CD14-positive monocyte (primary cell): ENCODE measurements at places on chromosomes 13 and 19.

GRCh38 chr19:7419153-7419552 lies 69.7 kb downstream of the PEX11G start:
- DNase-seq = no peak

GRCh38 chr13:31361673-31362072 lies 161.9 kb downstream of the B3GLCT start:
- no peak for DNase-seq

DNA sequence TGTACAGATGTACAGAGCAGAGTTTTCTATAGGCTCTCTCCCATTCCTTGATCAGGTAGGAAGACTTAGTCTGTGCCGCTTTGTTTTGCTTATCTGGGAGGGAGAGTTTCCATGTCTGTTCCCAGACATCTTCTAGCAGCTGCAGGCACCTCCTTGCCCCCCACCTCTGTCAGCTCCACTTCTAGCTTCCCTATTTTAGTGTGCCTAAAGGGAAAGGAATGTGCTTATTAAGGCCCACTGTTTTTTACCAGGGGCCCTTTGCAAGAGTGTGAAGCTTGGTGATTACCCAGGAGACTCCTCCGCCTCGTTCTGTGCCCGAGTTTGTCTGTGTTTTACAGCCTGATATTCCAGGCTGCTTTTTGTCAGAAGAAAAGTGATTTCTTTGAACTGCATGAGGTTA lies 1984.4 kb downstream of the OLFM4 start:
- no peak for DNase-seq

- DNase-seq = no peak
Observed at GRCh38 chr13:45303026-45303425, 38.0 kb downstream of the TPT1 start.

GRCh38 chr13:39688278-39688677 lies 32.8 kb downstream of the COG6 start:
- DNase-seq = no peak

DNA sequence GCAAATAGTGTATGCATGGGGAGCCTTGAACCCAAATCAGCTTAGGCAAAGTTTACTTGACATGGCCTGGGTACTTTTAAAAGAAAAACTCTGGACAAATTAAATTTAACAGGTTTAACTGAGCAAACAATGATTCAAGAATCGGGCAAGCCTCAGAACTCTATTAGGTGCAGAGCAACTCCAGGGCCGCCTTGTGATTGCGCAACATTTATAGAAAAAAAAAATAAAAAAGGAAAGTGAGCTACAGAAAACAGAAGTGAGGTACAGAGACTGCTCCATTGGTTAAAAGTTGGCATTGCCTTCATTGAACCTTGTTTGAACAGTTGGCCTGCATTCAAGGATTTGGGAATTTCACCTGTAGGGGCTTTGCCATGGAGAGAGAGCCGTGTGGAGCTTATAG lies 421.0 kb upstream of the TSHZ3 start:
- no peak for DNase-seq

- no peak for DNase-seq
Observed at GRCh38 chr13:33629605-33630360, 188.2 kb upstream of the RFC3 start.

GRCh38 chr19:49667473-49667872 lies 1.7 kb downstream of the BCL2L12 start:
- DNase-seq = no peak

- no peak for DNase-seq
Observed at GRCh38 chr13:22076658-22077057, 405.8 kb downstream of the FGF9 start.

DNA sequence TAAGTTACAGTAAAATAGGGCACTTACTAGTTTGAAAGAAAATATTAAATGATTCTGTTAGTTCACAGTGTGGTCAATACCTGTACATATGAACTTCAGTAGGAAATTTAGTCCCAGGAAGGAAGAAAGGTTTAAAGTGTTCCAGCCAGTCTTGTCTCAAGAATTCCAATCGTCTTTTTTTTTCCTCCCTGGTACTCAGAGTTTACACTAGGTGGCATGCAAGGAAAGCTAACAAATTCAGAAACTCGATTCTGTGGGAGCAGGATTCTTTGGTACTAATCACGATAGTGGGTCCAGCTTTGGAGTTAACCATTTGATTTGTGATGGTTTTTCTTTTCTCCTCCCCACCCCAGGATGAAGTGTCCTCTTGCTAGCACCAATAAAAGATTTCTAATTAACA lies 43.6 kb downstream of the POLR1D start:
- no peak for DNase-seq

- DNase-seq = no peak
Observed at GRCh38 chr19:7872306-7873204, 1.6 kb downstream of the PRR36 start.

- no peak for DNase-seq
Observed at GRCh38 chr13:97255515-97256021, 33.4 kb downstream of the MBNL2 start.

DNA sequence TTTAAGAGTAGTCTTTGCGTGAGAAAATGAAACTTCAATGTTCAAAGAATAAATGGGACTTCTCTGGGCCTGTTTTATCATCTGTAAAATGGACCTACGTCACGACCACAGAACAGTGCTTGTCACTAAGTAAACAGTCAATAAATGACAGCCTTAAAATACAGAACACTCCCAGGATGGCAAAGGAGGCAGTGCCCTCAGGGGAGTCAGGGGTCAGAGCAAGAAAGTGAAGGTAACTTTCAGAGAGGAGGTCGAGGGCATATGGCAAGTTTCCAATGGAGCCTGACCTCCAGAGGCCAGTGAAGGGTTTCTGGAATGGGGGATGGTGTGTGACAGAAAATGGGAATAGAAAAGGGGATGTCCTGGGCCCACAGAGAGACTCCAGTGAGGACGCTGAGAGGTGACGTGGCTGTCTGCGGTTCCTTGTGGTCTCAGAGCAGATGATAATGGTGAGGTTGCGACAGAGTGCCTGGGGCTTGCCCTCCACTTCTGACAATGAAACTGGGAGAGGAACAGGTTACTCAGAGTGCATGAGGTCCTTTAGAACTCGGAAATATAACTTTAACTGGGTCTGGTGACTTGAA lies 91.8 kb downstream of the UBL3 start:
- DNase-seq = peak; percentile 91

DNA sequence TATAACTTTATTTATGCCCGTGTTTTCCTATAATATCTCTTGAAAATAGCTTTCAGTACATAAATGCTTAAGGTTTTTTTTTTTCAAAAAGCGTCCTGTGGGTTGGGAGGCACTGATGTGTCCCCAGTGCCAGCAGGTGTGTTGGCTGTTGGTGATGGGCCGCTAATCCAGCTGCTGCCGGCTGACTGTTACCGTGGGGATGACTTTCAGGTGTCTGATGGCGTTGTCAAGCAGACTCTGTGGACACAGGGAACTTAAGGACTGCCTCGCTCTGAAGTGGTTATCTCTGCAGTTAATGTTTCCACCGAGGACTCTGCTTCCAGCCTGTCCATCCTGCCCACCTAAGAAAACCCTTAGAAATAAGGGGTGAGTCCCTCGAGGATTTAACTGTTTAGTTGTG lies 94.5 kb downstream of the ANKRD10 start:
- no peak for DNase-seq

GRCh38 chr13:76837801-76838200 lies 48.4 kb downstream of the KCTD12 start:
- no peak for DNase-seq

- DNase-seq = no peak
Observed at GRCh38 chr13:51201886-51202285, 20.3 kb upstream of the FAM124A start.

GRCh38 chr13:98325724-98326123 lies 148.7 kb upstream of the RNF113B start:
- DNase-seq = no peak

DNA sequence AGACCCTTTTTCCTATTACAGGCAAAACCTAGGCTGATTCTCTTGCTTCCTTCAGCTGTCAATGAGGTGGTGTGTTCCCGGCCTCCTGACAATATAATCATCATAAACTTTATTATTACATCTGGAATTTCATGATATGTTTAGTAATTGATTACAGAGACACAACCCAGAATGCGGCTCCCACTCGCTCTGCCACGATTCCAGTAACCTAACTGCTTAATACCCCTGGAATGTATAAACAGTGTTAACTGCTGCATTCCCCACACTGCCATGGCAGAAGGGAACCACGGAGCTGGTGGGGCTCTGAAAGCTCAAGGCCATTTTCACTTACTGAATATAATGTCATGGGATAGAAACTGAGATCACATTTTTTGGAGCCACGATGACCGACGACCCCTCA lies 17.1 kb downstream of the TSHZ3 start:
- DNase-seq = no peak

GRCh38 chr13:105972306-105972721 lies 563.1 kb downstream of the EFNB2 start:
- no peak for DNase-seq

- no peak for DNase-seq
Observed at GRCh38 chr19:55750715-55751114, 8.2 kb upstream of the RFPL4A start.

- no peak for DNase-seq
Observed at GRCh38 chr13:68719815-68720214, 1387.8 kb upstream of the ATXN8OS start.

DNA sequence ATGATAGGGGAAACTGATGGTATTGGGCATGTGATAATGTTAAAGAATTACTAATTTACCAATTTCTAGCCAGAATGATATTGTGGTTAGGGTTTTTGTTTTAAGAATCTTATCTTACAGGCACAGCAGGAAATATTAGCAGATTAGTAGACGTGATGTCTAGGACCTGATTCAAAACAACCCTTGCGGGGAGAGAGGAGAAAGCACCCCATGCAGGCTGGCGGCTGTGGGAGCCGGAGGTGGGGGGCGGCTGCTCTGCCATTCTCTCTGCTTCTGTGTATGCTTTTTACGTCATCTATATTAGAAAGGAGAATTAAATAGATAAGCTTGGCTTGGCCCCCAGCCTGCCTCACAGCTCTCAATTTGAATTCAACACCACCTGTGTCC lies 41.5 kb downstream of the MLLT1 start:
- no peak for DNase-seq

GRCh38 chr19:6372594-6373095 lies at the start of gene ALKBH7:
ALKBH7 (plus strand) TSS chr19:6372794; CDS start chr19:6372821, 27 bp downstream.
- DNase-seq = peak; percentile 100

DNA sequence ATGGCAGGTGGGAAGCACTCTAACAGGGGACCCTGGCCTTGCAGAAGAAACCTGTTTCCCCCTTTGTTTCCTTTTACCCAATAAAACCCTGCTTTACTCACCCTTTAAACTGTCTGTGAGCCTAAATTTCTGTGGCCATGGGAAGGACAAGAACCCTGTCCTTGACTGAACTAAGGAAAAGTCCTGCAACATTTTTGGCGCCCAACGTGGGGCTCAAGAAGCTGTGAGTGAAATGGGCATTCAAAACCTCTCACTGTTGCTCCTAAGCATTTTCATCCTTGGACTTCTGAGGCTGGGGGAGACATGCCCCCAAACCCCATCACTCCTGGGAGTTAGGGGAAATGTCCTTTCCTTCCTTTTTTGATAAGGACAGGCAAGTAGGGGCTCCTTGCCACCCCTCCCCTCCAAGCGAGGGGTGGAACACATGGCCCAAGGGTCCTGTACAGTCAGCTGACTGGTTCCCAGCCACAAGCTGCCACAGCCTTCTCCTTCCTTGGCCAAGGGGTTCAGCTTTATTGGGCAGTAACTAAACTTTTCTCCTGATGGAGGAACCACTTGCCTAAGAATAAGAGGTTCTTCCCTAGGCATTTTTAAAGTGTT lies 381.6 kb downstream of the KLF5 start:
- no peak for DNase-seq

DNA sequence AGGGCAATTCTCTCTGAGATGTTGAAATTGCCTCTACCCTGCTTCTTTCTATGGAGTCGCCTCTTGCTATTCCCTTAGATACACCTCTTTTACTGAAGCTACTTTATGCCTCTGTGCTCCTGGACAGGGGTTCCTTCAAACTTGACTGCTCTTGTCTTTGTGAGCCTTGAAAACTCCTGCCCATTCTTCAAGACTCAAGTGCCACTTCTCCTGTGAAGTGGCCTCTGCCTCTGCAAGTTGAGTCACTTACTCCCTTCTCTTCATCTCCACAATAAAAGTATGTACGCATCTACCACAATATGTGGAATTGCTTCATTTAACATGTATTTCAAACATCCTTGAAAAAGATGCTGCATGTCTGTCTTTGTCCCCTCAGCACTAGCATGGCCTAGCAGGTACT lies 66.0 kb upstream of the TPP2 start:
- DNase-seq = no peak
